ENCODE measurements at places on chromosomes 5 and 9.

DNA sequence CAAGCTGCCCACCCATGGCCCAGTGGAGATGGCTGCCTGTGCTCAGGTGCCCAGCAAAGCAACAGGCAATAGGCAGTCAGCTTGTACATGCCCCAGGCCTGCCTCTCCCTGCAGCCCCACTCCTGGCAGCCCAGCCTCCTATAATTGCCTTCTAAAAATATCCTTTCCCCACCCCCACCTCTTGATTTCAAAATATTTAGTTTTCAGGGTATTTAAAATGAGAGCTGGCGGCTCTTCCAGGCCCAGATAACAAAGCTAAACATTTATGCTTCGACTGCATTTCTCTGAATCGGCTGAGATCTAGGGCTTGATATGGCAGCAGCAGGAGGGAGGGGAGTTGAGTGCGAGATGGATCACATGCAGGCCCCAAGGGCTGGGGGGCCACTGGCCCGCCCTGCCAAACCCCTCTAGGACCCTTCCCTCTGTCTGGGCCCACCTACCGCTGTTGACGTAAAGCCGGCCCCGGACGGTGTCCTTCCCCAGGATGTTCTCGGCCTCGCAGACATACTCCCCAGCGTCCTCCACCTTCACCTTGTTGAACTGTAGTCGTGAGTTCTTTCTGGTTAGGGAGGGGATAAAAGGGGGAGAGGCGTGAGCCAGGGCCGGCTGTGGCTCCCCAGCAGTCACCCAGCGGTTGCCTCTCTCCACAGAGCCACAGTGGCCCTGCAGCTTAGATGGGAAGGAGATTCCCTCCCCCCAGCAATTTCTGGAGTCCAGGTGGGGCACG is 85.0 kb downstream of the PSD2 start:
- no peak for DNase-seq

- no peak for DNase-seq
Observed at GRCh38 chr5:14977058-14977685, 105.6 kb upstream of the ANKH start.

GRCh38 chr9:89790542-89791109 is 185.8 kb downstream of the GADD45G start:
- no peak for DNase-seq

- no peak for DNase-seq
Observed at GRCh38 chr5:41109186-41109585, 38.0 kb upstream of the MROH2B start.

- no peak for DNase-seq
Observed at GRCh38 chr5:96408210-96408777, 24.8 kb downstream of the PCSK1 start.

- DNase-seq: no peak
Observed at GRCh38 chr5:50655067-50655809, 11.2 kb upstream of the PARP8 start.

- no peak for DNase-seq
Observed at GRCh38 chr9:95572381-95573151, 55.8 kb upstream of the PTCH1 start.

- no peak for DNase-seq
Observed at GRCh38 chr5:120568711-120569110, 104.6 kb downstream of the PRR16 start.

- no peak for DNase-seq
Observed at GRCh38 chr9:88991066-88992034, at the start of gene S1PR3. TSS of gene S1PR3 (plus strand) at chr9:88991468. CDS start at chr9:89001201, 9,733 bp downstream.

GRCh38 chr5:131224387-131225201 is 39.3 kb upstream of the CDC42SE2 start:
- no peak for DNase-seq

- no peak for DNase-seq
Observed at GRCh38 chr5:165360784-165361542, 1855.5 kb downstream of the MAT2B start.

GRCh38 chr5:177535125-177535524 is 18.4 kb upstream of the DDX41 start:
- no peak for DNase-seq

DNA sequence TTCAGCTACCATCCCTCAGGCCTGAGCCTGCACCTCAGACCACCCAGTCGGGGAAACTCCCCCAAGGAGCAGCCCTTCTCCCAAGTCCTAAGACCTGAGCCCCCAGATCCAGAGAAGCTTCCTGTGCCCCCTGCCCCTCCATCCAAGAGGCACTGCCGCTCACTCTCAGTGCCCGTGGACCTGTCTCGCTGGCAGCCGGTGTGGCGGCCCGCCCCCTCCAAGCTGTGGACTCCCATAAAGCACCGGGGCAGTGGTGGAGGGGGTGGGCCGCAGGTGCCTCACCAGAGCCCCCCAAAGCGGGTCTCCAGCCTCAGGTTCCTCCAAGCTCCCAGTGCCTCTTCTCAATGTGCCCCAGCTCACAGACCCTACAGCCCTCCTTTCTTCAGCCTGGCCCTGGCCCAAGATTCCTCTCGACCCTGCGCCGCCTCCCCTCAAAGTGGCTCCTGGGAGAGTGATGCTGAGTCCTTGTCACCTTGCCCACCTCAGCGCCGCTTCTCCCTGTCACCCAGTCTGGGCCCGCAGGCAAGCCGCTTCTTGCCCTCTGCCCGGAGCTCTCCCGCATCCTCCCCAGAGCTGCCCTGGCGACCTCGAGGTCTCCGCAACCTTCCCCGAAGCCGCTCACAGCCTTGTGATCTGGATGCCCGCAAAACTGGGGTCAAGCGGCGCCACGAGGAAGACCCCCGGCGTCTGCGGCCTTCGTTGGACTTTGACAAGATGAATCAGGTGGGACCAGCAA is 7.0 kb downstream of the FAM53C start:
- DNase-seq: no peak

- no peak for DNase-seq
Observed at GRCh38 chr5:158543539-158544387, 556.0 kb downstream of the EBF1 start.

DNA sequence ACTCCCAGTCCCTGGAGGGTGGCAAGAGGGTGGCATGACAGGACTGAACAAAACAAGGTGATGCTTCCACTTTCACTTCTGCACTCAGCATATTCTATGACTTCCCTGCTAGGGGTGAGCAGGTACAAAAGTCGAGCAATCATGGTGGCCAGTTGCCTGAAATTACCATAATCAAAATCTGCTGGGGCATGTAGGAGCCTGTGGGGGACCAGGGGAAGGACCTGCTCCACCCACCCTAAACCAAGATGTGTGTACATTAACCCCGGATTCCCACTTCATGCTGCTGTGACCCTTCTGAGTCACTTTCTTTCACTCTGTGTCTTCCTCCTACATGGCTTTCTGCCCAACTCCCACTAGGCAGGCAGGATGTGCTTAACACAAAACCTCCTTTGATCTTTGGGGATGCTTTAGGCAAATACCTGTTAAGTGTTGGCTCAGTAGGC is 73.3 kb upstream of the PHF24 start:
- no peak for DNase-seq

DNA sequence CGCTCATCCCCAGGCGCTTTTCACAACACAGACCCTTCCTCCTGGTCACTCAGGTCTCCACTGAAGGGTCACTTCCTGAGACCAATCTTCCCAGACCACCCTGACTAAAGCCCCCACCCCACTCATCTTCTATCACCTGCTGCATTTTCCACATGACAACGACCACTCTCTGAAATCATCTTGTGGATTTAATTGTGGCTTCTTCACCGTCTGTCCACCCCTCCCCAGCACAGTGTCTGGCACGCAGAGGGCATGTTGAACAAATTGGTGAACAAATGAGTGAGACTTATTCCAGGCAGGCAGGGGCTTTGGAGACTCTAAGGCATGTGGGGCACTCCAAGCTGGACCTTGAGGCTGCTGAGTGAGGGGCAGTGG is 8.8 kb downstream of the BARX1 start:
- no peak for DNase-seq

DNA sequence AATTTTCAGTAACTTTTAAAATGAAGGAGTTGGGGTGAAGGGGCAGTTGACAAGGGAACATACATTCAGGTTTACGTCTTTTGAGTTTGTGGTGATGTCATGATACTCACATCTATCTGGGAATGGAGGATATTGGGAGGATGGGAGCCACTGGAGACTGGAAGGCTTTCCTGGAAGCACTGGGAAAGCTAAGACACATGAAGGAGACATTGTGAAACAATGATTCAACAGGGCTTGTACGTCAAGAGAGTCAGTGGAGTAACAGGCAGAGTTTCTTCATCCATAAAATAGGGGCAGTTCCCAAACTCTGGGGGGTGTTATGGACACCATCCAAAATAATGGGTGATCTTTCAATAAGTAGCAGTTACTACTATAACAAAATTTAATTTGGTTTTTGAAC is 572.8 kb downstream of the CCDC171 start:
- DNase-seq: no peak

- DNase-seq: no peak
Observed at GRCh38 chr5:1447671-1448361, 2.6 kb upstream of the SLC6A3 start.

DNA sequence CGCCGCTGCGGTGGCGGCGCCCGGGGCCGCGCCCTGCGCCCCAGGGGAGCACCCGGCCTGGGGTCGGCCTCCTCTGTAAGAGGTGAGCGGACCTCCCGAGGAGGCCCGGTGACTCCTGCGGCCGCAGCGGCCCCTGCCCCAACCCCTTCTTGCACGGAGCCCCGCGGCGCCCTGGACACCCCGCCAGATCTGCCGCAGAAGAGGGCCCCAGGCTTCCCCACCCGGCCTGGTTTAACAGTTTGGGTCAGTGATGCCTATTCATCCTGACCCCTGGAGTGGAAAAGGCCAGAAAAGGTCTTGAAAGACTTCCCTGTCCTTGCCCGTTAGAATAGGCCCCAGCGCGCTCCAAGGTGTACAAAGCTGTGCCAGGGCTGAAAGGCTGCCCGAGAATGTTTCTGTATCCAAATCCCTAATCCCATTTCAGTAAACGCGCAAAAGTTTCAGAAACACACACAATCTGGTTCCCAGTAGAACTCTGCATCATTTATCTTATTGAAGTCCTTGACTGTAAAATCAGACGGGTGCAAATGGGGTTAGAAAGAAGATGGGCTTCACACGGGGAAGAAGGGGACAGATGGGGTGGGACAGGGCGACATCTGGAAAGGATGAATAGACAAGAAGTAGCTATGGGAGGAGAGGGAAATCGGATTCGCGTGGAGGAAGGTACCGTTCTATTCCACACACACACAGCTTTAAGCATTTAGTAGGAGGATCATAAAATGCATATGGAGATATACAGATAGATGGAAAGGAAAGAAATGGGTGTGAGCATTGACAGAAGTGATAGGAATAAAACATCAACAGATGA is 1.1 kb upstream of the SSBP2 start:
- DNase-seq: no peak

DNA sequence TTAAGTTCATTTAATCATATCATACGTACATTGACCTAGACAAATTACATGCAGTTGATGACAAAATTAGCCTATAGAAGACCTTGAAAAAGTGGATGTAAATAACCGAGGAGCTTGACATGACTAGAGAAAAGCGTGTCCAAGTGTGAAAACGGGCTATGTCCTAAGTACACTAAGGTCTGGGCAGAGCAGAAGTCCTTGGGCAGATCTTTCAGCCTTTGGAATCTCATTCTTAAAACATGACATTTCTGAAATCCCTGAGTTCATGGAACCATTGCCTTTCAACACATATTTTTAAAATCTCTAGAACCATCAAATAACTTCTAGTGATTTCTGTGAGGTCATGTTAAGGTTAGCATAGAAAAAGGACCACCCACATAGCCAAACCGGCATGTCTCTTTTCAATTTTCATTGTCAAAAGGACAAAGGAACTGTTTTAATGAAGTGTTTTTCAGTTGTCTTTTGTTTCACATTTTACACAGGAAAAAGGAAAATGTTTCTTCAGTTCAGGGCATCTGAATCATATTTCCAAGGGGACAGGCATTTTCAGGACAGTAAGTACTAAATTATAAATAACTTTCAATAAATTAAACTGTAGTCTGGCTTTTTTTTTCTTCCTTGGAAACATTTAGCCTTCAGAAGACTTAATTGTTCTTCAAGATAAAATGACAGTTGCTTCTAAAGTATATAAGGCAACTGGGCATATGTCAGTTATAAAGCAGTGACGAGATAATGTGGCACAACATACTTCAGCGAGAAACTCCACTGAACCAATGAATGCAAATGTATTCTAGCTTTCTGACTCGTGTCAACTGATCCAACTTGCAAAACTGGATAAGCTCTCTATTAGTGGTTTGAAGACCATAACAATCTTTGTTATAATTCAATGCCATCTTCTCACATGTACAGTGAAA is 416.8 kb downstream of the NFIB start:
- DNase-seq: no peak

DNA sequence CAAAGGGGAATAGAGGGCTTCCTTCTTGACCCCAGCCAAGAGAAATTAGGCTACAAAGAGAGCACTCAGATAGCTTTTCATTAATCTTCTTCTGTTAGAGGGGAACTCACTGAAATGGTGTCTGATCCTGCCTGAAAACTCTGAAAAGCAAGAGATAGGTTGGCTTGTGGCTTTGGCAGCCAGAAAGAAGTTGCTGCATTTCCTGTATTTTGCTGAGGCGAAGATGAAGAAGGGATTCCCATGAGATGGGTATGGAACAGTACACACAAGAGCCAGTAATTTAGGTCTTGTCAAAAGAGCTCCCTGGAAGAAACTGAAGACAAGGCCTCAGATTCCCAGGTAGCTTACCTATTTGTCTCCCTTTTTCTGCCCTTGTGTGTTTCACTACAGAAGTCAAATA is 120.9 kb upstream of the TARS1 start:
- no peak for DNase-seq

All from HS-27A (cell line).